ENCODE measurements at places on chromosomes 12 and 14. TPM values are rescaled to one million over a fixed set of nuclear protein-coding genes. Genes with fewer than 3 reads are reported as not detected.

PRB2 gene
- polyA plus RNA-seq: not detected

MYF5 gene
- not detected for polyA plus RNA-seq

TBX3 gene
- 10.2 TPM for polyA plus RNA-seq

HOXC6 gene
- polyA plus RNA-seq: 9.1 TPM

TBC1D30 gene
- polyA plus RNA-seq: 0.29 TPM

LALBA gene
- not detected for polyA plus RNA-seq

TAS2R43 gene
- not detected for polyA plus RNA-seq

IFT81 gene
- polyA plus RNA-seq: 10.8 TPM

DNA sequence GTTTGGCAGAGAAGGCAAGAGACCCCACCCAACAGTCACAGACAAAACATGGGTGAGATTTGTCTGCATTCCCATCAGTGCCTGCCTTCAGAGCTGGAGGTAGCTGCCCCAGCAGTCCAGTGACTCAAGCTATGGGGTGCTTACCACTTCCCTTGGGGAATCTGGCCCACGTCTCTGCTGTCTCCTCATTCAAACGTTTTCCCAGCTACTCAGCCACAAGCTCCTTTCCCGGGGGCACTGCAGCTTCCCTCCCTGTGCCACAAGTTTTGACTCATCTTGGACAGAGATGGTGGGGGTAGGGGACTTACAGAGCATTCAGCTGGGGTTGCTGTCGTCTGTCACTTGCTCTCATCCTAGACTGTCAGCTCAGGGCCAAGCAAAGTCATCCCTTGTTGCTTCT is 66.6 kb downstream of the FBXL14 start:
- H3K27ac ChIP-seq: no peak overlapping the region
- no peak for DNase-seq
- no peaks in the 10 kb centered on the region for H3K27me3 ChIP-seq
- no peak overlapping the region for H3K4me3 ChIP-seq

- no peaks in the 10 kb centered on the region for H3K4me1 ChIP-seq
- no peak overlapping the region for H3K4me3 ChIP-seq
- no peaks in the 10 kb centered on the region for H3K36me3 ChIP-seq
- DNase-seq: peak; percentile 0
Observed at GRCh38 chr14:28375295-28375694, 391.3 kb upstream of the FOXG1 start.

DNA sequence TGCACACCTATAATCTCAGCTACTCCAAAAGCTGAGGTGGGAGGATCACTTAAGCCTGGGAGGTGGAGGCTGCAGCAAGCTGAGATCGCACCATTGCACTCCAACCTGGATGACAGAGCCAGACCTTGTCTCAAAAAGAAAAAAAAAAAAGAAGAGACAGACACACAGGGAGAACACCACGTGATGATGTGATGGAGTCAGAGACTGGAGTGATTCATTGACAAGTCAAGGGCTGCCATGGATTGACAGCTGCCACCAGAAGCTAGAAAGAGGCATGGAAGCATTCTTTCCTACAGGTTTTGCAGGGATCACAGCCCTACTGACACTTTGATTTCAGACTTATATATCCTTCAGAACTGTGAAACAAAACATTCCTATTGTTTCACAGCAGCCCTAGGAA is 3.5 kb upstream of the HCFC2 start:
- no peak overlapping the region for H3K4me3 ChIP-seq
- no peaks in the 10 kb centered on the region for H3K36me3 ChIP-seq
- H3K27me3 ChIP-seq: no peaks in the 10 kb centered on the region
- no peak overlapping the region for H3K27ac ChIP-seq
- DNase-seq: no peak
- H3K4me1 ChIP-seq: peaks cover 21% of the 10 kb centered on the region

DNA sequence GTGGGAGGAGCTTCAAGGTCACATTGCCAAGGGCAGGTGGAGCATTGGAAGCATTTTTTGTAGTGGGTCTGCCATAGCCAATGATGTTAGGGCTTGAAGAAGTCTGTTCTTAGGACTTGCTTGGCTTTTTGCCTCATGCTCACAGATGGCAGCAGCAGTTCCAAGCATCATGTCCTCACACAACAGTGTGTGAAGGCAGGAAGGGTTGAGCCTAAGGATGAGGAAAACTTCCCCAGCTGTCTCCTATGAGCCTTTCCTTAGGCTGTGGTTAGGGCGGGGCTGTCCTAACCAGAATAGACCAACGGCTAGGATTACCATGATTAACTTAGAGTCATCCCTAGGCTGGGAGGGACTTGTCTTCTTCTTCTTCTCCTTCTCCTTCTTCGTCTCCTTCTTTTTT is 76.2 kb upstream of the KCNA1 start:
- DNase-seq: no peak
- H3K4me3 ChIP-seq: no peak overlapping the region
- no peak overlapping the region for H3K27ac ChIP-seq
- H3K4me1 ChIP-seq: no peaks in the 10 kb centered on the region

DNA sequence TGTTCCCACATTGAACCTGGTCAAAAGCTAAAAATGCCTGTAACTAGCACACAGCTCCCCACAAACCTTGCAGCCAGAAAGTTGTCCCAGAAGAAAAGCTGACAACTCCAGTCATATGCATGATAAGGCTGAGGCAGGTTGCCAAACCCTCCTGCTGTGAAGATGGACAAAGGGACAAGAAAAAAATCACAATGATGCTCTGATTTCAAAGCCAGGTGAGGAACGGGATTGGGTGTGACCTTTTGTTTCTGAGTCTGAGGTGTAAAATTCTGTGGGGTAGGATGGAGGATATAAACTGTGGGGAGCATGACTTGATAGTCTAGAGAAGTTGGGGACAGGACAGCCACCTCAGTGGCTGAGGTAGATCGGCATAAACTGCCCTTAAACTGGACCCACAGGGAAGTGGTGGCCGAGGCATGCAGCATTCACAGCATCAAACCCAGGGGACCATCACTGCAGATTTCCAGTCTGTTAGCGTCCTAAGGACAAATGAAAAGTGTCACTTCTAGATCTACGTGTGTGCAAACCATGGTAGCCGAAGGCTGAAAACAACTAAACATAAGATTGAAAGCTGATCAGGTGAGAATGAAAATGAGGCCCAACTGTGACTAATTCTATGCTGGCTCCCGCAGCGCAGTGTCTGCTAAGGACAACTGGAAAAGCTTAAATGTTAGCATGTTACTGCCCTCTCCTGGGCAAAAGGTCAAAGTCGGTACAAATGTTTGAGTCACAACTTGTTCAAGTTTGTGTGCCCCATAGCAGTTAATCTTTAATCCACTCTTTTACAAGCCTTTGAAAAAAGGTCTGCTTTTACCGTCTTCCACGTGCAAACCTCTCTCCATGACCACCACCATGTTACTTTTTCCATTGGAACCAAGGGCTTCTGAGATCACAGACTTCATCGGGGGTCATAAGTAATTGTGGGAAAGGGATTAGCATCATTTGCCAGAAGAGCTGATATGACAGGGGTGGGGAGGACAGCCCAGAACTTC is 39.8 kb downstream of the GRIN2B start:
- DNase-seq: peak; percentile 12
- no peaks in the 10 kb centered on the region for H3K36me3 ChIP-seq

- H3K4me1 ChIP-seq: no peaks in the 10 kb centered on the region
- H3K36me3 ChIP-seq: no peaks in the 10 kb centered on the region
- H3K27me3 ChIP-seq: no peaks in the 10 kb centered on the region
Observed at GRCh38 chr12:16121953-16122352, 155.5 kb downstream of the SLC15A5 start.

DNA sequence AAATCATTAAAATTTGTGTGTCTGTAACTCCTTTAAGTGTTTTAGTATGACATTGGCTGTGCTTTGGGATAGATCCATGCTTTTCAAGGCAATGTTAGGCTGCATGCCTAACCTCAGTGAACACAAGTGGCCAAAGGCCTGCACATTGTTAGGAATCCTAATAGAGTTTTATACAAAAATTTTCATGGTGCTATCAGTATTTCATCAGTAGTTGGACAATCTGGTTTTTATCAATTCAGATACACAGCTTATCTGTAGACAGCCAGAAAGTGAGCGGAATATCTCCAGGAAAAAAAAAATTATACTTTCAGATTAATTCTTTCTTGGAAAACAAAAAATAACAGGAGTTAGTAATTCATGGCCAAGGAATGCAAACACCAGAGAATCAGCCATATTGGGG is 324.0 kb upstream of the PDE3A start:
- no peak overlapping the region for H3K27ac ChIP-seq
- no peak overlapping the region for H3K4me3 ChIP-seq
- no peaks in the 10 kb centered on the region for H3K36me3 ChIP-seq
- peak; percentile 6 for DNase-seq
- no peaks in the 10 kb centered on the region for H3K4me1 ChIP-seq

DNA sequence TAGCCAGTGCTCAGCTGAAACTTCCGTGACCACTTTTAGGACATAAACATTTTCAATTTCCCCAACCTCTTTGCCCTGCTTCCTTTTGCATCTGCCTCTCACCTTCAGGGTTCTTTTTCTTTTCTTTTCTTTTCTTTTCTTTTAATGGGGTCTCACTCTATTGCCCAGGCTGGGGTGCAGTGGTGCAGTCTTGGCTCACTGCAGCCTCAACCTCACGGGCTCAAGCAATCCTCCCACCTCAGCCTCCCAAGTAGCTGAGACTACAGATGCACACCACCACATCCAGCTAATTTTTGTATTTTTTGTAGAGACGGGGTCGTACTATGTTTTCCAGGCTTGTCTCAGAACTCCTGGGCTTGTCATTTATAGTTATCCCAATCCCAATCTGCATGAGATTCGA is 4.7 kb upstream of the LRP10 start:
- DNase-seq: no peak
- H3K27me3 ChIP-seq: no peaks in the 10 kb centered on the region
- H3K27ac ChIP-seq: no peak overlapping the region
- no peak overlapping the region for H3K4me3 ChIP-seq
- H3K4me1 ChIP-seq: peaks cover 9% of the 10 kb centered on the region

DNA sequence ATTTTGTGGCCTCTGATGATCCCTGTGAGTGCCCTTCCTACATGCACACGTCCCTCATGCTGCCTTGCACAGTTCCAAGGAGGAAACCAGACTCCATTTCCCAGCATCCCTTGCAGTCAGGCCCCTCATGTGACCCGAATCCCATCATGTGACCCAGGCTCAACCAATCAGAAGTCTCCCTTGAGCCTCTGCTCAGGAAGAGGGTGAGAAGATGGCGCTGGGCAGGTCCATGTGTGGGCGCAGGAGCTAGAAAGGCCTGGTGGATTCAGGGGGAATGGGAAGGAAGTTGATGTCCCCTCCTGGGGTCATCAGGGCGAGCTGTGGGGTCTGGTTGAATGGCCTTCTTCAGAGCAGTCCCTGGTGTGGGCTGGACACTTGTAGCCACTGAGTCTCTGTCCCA is 240.5 kb downstream of the ADGRD1 start:
- no peaks in the 10 kb centered on the region for H3K27me3 ChIP-seq
- H3K27ac ChIP-seq: no peak overlapping the region
- H3K4me1 ChIP-seq: no peaks in the 10 kb centered on the region
- H3K4me3 ChIP-seq: no peak overlapping the region
- peak; percentile 47 for DNase-seq

- H3K4me1 ChIP-seq: peaks cover 4% of the 10 kb centered on the region
- no peaks in the 10 kb centered on the region for H3K27me3 ChIP-seq
- no peaks in the 10 kb centered on the region for H3K36me3 ChIP-seq
- no peak for DNase-seq
Observed at GRCh38 chr12:40632933-40633332, 59.3 kb upstream of the CNTN1 start.

All from SK-N-SH (cell line).